ENCODE measurements at places on chromosomes 4 and X.

- DNase-seq: peak; percentile 50
Observed at GRCh38 chr4:170047771-170048354, 21.7 kb upstream of the MFAP3L start.

DNA sequence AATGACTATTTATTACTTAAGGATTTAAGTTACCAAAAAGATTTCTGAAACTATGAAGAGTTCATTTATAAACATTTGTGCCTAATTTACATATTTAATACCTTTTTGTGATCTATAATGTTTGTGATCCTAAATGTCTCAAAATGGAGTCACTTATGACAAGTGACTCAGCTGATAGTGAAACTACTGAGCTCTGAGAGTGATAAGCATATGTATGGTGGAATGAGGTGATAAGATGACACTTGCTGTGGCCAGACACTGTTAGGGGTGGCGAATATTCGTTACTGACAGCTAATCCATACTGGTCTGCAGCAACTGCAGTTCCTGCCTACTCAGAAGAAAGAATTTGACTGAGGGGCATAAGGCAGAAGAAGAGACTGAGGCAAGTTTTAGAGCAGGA lies 5.5 kb upstream of the NXF3 start:
- DNase-seq: no peak

DNA sequence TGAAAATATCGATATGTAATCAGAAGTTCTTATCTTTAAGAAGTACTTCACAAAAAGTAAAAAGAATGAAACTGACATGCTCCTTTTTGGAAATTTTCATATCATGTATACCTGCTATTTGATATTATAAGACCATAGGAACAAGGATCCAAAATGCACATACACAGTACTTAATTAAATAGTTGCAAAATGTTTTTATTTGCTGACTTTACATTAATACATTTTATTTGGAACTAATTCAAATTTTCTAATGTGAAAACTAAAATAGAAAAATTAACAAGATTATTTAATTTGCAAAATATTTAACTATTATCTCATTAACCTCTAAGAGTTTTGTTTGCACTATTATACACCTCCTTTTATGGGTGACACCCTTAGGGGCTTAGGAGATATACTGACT lies 155.0 kb downstream of the TRAM1L1 start:
- DNase-seq: no peak

GRCh38 chrX:148903176-148903575 lies 402.8 kb downstream of the AFF2 start:
- DNase-seq: no peak

DNA sequence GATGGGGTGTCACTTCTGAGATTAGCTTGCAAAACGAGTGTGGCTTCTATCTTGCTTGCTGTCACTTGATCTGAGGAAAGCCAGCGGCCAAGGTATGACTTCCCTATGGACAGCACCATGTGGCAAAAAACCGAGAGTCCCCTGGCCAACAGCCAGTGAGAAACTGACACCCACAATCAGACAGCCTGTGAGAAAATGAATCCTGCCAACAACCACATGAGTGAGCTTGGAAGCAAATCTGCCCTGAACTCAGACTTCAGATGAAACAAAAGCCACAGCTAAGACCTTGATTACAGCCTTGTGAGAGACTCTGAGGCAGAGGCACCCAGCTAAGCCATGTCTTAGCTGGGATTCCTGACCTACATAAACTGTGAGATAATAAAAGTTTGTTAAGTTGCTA lies 45.5 kb downstream of the PPP1R2C start:
- DNase-seq: no peak

DNA sequence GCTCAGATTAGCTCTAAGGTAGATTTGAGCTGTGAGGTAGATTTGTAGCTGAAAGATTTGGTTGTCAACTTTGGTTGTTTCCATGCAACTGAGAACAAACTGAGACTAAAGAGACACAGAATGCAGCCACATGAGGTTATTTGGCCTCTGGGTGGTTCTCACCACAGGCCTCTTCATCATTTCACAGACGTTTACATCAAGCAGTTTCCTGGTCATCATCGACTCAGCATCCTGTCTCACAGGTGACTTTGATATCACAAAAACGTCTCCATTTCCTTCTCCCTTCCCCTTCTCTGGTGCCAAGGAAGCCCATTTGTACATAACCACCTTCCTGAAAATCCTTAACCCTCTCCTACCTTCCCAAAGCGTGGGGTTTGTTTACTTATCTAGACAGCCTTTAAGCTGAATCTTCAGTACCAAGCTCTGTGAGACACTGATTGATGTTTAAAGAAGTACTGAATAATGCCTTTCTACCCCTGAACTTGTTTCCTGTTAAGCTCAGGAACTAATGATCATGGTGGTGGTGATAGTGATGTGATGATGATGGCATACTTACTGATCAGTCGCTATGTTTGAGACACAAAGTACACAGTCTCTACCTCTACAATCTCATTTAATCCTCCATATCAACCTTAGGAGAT lies 81.9 kb downstream of the FAM114A1 start:
- DNase-seq: no peak

GRCh38 chrX:16589211-16589610 lies 60.7 kb upstream of the S100G start:
- DNase-seq: no peak

GRCh38 chr4:159160242-159160641 lies 57.4 kb downstream of the RAPGEF2 start:
- no peak for DNase-seq

- no peak for DNase-seq
Observed at GRCh38 chr4:80875642-80876041, 154.9 kb upstream of the BMP3 start.

GRCh38 chrX:134671294-134671693 lies 13.0 kb upstream of the PLAC1 start:
- no peak for DNase-seq

- DNase-seq: no peak
Observed at GRCh38 chrX:10526451-10526850, 93.9 kb downstream of the MID1 start.

GRCh38 chrX:81348388-81348787 lies 146.5 kb downstream of the SH3BGRL start:
- DNase-seq: no peak

GRCh38 chr4:88110826-88111225 lies 47.6 kb downstream of the ABCG2 start:
- DNase-seq: no peak

- no peak for DNase-seq
Observed at GRCh38 chr4:182301736-182302135, 58.5 kb downstream of the TENM3 start.

GRCh38 chr4:17788956-17789355 lies 7.5 kb upstream of the FAM184B start:
- DNase-seq: no peak

- DNase-seq: no peak
Observed at GRCh38 chr4:132026166-132026565, 1122.9 kb upstream of the PCDH10 start.

DNA sequence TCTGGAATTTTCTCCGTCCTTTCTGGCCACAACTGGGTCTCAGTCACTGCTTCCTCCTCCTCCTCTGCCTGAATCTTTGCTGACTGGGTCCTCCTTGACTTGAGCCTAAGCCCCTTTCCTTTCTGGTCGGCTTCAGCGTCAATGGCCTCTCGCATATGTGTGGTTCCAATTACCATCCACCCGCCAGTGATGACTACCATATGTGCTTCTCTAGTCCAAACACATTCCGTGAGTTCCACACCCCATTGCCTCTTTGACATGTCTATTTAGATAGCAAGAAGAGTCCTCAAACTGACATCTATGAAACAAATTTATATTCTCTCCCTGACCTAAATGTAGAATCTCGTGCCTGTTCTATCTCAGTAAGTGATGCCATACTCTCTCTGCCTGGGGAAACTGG lies 19.8 kb downstream of the MXRA5 start:
- no peak for DNase-seq

DNA sequence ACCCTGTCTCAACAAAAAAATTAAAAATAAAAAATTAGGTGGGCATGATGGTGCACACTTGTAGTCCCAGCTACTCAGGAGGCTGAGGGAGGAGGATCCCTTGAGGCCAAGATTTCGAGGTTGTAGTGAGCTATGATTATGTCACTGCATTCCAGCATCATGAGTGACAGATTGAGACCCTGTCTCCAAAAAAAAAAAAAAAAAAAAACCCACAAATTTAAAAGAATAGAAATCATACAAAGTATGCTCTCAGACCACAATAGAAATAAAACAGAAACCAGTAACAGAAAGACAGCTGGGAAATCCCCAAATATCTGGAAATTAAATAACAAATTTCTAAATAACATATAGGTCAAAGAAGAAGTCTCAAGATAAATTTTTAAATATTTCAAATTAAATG lies 81.0 kb upstream of the HUWE1 start:
- DNase-seq: no peak

DNA sequence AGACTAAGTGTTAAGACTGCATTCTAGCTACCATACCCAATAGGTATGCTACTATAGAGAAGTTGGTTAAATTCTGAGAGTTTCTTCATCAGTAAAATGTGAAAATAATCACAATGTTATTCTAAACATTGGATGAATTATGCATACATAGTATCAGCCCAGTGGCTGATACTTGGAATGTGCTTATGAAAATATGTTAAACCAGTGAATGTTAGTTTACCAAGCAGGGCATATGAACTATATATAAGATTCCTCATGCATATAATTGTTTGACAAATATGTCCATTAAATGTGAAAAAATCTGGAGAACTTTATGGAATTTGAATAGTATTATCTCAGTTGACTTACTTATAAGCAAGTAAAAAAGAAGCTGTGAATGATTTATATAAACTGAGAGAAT lies 296.1 kb downstream of the IL15 start:
- no peak for DNase-seq

DNA sequence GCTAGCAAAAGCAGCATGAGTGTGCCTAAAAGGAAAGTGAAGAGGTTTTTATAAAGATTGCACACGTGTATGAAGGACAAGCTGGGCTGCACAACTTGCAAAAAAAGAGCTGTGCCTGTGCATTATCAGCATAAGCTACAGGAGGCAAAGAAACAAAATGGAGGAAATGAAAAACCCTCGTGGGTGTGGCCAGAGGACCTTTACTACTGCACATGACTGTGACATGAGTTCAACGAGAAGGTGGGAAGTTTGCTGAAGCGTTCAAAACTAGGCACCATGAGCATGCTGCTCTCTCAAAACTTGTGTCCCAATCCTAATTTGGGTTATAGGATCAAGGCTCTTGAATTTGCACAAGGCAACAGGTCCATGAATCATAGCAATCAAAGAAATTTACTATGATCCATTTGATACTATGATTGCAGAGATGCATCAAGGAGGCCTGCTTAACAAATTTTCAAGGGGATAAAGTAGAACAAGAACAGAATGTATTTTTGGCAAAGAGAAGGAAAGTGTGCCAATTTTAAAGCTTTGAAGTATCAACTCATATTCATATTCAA lies 38.1 kb upstream of the CXorf38 start:
- DNase-seq: no peak

DNA sequence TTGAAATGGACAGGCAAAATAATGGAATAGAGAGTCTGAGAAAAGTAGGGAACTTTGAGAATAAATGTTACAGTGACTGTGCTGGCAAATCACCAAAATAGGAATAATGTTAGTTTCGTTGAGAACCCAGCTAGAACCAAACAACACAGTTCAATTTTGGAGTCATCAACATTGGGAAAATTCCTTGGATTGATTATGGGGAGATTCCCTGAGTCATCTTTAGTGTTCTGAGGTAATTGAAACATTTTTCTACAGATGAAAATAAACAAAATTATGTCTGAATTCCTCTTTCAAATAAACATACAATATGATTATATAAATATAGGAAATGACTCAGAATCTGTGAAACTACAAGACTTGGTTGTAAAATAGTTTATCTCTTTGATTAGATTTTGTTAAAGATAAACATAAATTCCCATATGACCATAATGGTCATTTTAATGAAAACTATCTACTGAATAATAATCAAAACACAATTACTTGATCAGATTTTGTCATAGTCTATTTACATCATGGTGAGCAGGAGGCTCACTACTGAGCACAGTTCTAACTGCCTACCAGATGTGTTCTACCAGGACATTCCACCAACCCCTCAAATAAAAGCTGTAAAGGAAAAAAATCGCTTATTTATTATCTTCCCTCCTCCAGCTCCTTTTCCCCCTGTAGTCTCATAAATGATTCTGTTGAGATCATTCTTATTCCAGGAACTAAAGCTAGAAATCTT lies 51.4 kb upstream of the GABRA2 start:
- DNase-seq: no peak

Measured in activated CD4-positive, CD25-positive, alpha-beta regulatory T cell treated with anti-CD3 and anti-CD28 coated beads, Interleukin-2, amount 50 U/mL, for 72 hours (primary cell).